GF-D8 (cell line): ENCODE measurements at places on chromosomes 1 and 21.

- no peak for DNase-seq
These were observed 52.6 kb downstream of the ABCA4 start for GRCh38 chr1:94068096-94068998.

GRCh38 chr1:165907256-165907857, 79.9 kb downstream of the UCK2 start:
- DNase-seq: no peak

GRCh38 chr1:164671323-164671965, 112.5 kb downstream of the PBX1 start:
- no peak for DNase-seq

- no peak for DNase-seq
These were observed 76.0 kb downstream of the NRIP1 start for GRCh38 chr21:14988760-14989159.

DNA sequence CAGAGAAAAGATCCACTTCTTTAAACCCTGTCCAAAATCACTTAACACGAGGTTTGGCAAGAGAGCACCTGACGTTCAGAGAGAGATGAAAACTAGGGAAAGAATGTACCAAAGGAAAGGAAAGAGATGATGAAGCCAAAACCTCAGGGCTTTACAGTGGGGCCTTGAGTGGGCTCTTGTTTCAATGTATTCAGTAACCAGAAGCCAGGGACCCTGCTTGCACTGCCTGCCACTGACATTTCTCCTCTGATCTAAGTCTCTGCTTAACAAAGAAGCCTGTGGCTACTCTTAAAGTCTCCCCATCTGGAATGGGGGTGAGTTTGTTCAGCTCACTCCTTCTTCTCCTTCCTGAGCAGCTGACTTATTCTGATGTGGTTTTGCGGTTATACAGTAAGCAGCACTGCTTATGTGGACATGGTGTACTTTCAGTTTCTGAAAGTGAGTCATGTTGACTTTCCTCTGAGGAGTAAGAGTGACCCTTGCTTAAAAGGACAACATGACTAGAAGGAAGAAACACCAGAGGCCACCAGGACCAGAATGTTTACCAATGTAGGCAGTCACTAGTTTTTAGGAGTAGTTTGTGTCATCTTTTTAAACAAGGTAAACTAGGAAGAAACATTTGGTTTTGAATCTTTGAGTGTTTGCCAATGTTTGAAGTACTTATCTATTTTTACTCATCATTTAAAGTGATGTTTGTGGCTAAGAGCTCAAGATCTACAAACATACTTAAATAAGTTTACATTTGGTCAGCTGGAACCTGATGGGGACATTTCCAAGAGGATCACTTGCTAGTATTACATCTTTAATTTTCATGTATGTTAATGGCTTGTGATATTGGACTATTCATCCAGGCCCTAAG, 87.4 kb downstream of the FASLG start:
- peak; percentile 44 for DNase-seq

DNA sequence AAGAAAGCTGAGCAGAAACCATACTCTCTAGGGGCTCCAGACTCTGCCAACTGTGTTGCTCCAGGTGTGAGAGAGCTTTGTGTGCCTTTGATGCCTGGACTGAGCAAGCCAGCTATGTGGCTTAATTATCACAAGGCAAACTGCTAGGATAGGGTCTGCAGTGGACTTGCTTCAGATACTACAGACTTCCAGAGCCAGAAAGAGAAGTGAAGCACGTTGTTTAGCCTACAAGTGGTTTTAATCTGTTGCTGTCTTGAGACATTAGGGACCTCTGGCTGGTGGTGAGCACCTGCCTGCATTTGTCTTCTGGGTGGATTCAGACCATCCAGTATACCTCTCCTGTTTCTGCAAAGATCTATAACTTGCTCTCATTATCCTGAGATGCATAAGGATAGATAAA, 353.4 kb upstream of the PLXNA2 start:
- DNase-seq: no peak

DNA sequence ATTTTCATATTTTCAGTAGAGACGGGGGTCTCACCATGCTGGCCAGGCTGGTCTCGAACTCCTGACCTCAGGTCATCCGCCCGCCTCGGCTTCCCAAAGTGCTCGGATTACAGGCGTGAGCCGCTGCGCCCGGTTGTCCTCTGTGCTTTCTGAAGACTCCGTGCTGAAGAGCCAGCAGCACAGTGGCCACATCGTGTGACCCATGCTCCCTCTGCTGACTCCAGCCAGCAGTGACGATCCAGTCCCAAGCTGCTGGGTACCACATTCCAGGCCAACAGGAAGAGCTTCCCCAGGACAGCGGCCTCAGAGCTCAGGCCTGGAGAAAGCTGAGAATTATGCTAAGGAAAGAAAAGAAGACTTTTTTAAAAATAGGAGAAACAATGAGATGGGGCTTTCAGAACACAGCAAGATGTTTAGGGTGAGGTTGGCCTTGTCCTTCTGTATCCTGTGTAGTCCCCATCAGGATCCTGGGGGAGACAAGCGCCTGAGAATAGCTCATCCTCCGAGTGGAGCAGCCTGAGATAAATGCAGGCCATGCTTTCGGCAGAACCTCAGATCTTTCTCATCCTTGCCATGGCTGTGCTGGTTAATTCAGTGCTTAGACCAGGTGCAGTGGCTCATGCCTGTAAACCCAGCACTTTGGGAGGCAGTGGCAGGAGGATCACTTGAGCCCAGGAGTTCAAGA, 207.1 kb downstream of the SLC35F3 start:
- no peak for DNase-seq

DNA sequence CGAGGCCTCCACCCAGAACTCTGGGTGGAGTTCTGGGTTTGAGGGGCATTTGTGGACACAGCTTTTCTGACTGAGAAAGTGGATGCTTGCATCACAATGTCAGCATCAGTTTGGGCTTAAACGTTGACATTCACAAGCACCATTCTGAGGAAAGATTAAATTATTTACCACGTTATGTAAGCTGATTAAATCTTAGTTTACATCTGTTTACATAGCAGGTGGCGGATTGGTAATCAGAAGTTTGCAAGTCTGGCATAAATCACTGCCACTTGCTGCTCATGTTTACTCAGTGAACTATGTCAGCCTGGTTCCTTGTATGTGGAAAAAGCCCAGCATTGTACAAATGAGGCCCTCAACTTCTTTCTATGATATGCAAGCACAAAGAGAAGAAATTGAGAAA, 310.1 kb downstream of the PAPPA2 start:
- no peak for DNase-seq

DNA sequence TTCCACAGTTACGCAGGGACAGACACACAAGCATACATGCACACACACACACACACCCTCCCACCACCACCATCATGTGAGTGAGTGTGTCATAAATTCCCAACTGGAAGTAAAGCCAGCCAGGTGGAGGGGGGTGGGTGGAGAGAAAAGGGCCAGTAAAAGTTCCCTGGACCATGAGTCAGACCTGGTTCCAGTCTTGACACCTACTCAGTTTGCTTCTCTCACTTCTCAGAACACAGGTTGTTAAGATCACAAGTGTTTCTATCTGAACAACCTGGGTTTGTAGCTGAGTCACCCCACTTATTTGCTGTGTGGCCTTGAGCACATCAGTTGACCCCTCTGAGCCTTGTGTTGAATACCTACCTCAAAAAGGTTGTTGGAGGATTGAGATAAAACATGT, 9.6 kb downstream of the EPHA10 start:
- DNase-seq: no peak
